ENCODE measurements at places on chromosomes 4 and X.

- no peak for DNase-seq
Observed at GRCh38 chr4:48854395-48854683, 23.5 kb downstream of the OCIAD1 start.

DNA sequence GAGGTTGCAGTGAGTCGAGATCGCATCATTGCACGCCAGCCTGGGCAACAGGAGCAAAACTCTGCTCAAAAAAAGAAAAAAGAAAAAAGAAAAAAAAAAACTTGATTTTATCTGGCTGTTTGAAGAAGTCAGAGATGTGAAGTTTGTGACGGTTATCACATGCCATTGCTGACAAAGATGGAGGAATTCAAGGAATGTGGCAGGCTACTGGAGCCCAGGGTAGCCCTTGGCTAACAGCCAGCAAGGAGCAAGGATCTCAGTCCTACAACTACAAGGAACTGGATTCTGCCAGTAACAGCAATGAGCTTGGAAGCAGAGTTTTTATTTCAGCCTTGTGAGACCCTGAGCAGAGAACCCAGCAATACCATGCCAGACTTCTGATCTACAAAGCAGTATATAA is 24.3 kb upstream of the TET2 start:
- DNase-seq: no peak

DNA sequence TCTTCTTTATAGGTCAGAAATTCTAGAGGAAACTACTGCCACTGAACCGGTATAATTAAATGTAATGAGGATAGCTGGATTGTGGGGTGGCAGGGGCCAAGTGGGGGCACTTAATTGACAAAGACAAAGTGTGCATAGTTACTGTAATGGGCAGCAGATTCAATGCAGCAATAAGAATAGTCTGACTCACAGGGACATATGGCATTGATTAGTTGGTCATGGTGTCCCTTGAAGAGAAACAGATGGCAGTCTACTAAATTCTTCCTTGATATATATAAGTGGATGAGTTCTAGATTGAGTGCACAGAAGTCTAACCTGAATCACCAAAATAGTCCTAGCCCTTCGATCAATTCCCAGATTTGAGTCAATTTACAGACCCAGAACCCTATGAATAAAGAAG is 31.6 kb downstream of the ETDC start:
- no peak for DNase-seq

DNA sequence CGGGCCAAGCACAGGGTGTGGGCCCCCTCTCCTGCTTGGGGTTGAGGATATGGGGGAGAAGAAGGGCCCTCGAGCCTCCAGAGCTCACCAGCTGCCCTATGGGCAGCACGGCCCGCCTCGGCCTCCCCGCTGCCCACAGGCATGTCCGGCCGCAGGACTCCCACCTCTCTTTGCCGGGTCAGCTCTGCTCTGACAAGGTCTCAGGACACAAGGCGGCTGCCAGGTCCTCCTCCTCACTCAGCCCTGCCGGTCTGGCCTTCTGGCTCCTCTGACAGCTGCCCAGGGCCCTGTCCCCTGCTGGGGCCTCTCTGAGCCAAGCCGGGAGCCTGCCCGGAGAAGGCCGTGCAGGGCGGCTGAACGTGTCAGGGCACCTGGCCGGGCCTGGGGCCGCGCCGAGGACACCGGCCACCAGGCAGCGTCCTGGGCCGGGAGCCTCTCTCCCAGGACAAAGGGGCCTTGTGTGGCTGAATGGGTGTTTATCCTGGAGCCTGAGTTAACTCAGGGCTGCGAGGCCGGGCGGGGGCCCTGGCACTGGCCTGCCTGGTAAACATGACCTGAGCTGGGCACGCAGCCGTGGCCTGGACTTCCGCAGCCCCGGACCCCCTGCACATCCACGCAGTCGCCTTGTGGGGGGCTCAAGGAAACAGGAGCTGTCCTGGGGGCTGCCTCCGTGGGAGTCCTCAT is 25.7 kb downstream of the TACC3 start:
- no peak for DNase-seq

- DNase-seq: no peak
Observed at GRCh38 chr4:22524895-22525294, 9.0 kb upstream of the ADGRA3 start.

DNA sequence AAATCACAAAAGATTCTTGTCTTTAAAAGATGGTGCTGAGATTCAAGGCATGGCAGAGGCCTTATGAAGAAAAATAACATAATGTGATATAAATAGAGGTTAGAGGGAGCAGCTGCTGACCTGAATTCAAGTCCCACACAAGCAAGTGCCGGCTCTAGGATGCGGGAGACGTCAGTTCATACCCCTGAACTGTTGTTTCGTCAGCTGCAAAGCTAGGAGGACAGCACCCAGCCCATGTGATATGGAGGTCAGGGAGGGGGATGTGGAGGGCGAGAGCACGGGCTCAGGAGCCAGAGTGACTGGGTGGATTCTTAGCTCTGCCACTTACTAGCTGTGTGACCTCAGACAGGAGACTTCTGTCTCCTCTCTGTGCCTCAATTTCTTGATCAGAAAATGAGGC is 77.9 kb downstream of the JAKMIP1 start:
- no peak for DNase-seq

DNA sequence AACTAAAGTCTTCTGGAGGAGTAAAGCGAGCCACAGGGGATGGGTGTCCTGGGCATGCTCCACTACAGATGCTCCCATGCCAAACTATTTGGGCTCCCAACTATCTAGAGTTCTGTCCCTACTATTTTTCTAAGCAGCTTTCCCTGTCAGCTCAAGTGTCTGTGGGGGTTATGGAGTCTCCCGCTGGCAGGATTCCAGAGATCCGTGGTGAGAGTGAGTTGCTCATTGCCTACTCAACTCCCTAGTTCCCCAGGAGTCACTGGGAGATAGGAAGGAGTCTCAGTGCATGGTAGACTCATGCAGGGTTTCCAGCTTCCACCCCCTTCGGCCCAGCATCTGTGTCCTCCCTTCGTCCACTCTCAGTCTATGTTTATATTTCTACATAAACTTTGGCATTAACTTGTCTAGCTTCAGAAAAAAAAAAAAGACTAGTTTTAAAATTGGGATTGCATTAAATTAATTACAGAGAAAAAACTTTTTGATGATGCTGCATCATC is 55.1 kb upstream of the INPP4B start:
- no peak for DNase-seq

DNA sequence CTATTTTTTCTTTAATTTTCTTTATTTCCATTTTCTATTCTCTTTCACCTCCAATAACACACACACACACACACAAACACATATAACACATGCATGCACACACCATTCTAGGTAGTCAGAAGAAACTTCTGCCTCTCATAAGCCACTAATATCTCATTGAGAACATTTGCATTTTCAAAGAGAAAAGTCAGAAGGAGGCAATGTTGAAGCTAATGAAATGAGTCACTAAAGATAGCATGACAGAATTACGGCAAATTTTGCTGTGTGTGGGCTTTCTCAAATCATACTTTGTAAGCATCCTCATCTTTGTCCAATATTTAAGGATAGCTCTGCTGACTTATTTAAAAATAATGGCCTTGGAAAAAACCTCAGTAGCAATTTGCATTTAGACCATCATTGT is 291.3 kb downstream of the GUCY2F start:
- no peak for DNase-seq

GRCh38 chr4:145069361-145069760 is 28.6 kb downstream of the ANAPC10 start:
- no peak for DNase-seq

- DNase-seq: no peak
Observed at GRCh38 chrX:2547736-2548135, 47.0 kb upstream of the DHRSX start.
